NCI-H446 treated with DMSO at 0.1 percent for 48 hours (cell line): ENCODE measurements at places on chromosomes 2 and 18.

DNA sequence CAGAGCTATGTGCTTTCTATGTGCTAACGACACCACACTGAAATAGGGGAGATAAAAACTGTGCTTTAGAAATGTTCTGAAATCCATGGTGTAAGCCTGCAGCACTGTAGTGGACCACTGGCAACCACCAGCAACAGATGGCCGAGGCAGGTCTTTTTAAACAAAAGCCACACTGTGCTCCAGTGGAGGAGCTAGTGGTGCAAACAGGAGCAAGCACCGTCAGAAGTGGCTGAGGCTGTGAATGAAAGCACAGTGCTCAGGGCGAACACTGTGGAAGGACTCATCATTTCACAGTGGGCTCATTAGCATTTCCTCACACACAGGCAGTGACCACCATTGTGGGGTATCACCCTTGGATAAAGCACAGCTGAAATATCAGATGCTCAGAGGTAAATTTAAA lies 22.9 kb upstream of the MTX2 start:
- no peak for DNase-seq

DNA sequence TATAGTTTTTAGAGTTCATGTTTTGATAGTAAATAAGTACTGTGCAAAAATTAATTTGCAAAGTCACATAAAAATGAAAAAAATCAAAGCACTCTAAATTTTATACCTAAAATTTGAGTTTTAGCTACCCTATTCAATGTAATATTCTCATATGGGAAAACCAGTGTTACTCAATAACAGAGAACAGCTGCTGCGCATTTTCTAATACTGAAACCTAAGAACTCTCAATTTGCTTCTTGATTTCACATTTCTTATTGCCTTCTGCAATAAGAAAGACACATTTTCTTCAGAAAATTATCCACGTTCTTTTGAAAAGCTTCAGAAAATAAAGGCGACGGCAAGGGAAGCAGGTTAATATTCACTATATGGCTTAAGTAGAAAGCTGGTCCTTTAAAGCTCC lies 199.1 kb upstream of the CCDC150 start:
- no peak for DNase-seq

GRCh38 chr2:220915092-220915623 lies 656.9 kb downstream of the EPHA4 start:
- no peak for DNase-seq

DNA sequence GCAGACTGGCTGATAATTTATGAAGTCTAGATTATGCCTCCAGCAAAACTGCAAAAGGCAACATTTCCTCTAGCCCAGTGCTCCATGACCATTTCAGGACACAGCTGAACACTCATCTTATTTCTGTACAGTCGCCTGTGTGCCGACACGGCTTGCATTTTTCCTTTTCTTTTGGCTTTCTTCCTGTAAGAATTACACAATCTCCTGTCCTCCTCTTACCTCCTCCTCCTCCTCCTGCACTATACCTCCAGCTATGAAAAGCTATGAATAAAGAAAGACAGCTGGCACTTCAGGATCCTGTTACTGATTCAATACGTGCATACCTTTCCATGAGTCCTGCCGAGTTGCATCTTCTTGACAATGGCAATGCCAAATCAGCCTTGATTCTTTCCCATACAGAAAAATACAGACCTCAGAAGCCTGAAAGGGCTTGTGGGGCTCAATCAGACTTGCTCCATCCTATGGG lies 32.2 kb upstream of the TRIB2 start:
- no peak for DNase-seq

DNA sequence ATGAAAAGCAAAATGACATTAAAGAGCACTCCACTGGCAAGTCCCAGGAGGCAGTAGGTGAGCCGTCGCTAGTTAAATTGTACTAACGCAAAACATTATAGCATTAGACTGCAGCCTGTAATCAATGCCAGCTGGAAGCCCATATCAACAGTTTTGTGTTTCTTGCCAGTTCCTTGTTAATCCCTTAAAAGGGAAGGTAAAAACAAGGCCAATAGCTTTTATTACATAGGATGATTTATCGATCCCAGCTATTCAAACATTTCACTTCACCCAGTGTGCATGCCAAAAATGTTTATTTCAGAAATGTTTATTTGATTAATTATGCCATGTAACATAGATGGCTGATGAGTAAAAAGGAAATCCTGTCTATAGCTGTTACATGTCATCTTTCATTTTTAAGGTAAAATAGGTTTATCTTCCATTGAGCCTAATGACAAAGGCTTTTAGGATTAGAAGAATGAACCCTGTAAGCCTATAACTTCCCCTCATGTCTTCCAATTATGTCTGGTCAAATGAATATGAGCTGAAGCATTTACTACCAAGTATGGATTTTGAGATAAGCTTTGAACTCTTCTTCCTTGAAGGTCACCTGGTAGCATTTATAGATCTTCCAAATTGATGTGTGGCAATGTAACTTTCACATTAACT lies 591.2 kb downstream of the RNF144A start:
- peak; percentile 70 for DNase-seq

GRCh38 chr2:128978212-128978611 lies 659.5 kb upstream of the HS6ST1 start:
- DNase-seq = no peak

- no peak for DNase-seq
Observed at GRCh38 chr2:113407446-113408099, 29.9 kb upstream of the ZNG1B start.

GRCh38 chr2:212915121-212915782 lies 236.2 kb downstream of the IKZF2 start:
- no peak for DNase-seq

DNA sequence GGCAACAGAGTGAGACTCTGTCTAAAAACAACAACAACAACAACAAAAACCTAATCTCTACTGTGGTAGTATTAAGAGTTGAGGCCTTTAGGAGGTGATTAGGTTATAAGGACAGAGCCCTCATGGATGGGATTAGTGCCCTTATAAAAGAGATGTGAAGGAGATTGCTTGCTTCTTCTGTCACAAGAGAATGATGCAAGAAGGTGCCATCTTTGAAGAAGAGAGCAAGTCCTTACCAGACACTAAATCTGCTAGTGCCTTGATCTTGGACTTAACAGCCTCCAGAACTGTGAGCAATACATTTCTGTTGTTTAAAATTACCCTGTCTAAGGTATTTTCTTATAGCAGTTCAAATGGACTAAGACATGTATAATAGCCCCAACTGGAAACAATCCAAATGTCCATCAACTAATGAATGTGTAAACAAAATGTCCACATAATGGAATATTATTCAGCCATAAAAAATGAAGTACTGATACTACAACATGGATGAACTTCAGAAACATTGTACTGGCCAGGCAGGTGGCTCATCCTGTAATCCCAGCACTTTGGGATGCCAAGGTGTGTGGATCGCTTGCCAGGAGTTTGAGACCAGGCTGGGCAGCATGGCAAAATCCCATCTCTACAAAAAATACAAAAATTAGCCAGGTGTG lies 1.6 kb upstream of the ARHGEF33 start:
- no peak for DNase-seq

GRCh38 chr18:59001721-59002120 lies 137.0 kb downstream of the ZNF532 start:
- no peak for DNase-seq

DNA sequence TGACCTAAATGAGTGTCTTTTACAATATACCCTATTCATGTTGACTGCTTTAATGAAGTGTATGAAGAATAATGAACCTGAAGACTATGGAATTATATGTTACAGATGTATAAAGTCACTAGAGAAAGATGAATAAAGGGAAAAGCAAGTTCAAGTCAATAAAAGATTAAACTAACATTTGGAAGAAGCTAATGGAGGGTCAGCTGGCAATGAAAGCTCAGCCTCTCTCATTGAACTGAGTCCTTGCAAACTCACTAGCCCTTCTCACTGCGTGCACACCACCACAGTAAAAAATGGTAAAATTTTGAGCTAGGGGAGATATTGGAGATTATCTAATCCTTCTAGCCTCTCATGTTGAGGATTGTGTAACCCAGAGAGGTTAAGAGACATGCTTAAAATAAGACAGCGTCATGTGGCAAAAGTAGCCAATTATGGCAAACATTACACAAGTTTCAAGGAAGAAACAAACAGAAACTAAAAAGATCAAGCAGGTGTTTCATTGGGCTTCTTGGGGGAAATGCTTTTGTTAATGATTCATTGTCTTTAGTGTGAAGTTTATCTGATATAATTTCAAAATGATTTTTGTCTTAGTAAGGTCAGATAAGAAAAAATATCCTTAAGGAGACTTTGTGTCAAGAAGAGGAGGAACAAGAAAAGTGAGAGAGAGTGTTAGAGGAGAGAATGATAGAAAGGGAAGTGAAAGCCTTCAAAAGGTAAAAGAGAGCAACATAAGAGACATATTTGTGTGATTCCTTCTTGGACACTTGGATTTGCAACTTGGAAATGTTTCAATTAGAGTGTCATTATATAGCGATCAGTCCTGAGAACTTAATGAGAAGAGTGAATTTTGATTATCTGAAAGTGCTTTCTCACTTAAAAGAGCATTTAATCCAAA lies 893.7 kb upstream of the FAM98A start:
- no peak for DNase-seq

DNA sequence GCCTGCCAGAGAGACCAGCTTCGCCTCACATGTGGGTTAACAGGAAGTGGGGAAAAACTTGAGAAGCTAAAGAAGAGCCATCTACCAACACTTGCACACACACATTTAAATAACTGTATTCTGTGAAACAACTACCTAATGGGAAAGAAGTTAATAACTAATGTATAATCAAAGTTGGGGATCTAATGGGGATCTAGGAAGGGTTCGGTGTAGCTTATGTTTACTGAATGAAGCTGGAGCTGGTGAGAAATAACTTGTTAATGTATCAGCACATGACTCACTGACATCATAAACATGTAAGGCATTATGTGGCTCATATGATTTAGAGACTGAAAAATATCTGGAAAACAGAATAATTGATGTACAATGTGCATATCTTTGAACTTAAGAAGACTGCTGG lies 421.3 kb upstream of the NXPH2 start:
- no peak for DNase-seq

- DNase-seq = no peak
Observed at GRCh38 chr18:63440219-63440618, 17.9 kb upstream of the VPS4B start.

- no peak for DNase-seq
Observed at GRCh38 chr2:172109988-172110811, 7.5 kb upstream of the DLX2 start.

GRCh38 chr2:128215897-128216642 lies 102.6 kb downstream of the HS6ST1 start:
- no peak for DNase-seq

GRCh38 chr18:45071956-45072355 lies 391.3 kb downstream of the SETBP1 start:
- DNase-seq = no peak

GRCh38 chr2:43011158-43011491 lies 215.3 kb downstream of the ZFP36L2 start:
- DNase-seq = no peak

- DNase-seq = no peak
Observed at GRCh38 chr18:49959176-49959575, 145.8 kb upstream of the ACAA2 start.

DNA sequence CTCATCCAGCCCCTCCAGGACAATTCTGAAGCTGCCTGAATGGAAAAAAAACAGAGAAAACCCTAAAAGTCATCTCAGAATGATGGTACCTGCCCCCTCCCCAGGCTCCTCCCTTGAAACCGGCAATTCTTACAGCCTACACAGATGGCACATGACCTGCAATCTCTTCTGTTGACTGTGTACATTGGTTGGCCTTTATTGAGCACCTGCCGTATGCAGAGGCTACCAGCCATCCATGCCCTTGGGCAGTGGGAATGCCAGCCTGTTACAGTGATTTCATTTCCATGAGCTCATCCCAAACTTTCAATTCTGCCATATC lies 57.1 kb downstream of the EMX1 start:
- DNase-seq = no peak

GRCh38 chr2:223815884-223816570 lies 21.4 kb downstream of the AP1S3 start:
- DNase-seq = no peak

- DNase-seq = no peak
Observed at GRCh38 chr18:74375999-74376398, 60.4 kb downstream of the C18orf63 start.

DNA sequence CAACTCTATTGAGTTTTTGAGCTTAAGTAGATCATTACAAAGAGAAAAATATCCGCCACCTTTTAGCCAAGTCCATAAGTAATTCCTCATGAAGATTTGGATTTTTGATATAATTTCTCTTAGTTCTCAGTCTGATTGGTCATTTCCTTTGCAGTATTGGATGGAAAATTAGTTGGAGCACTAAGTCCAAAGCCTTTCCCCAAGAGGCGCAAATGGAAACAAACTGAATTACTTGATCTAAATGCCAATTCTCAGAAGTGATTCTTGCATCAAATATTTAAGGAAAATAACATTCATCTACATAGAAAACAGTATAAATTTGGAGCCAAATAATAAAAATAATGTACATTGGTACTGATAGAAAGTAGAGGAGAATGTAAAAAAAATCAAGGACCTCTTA lies 115.6 kb downstream of the CACNB4 start:
- DNase-seq = no peak

- DNase-seq = peak; percentile 4
Observed at GRCh38 chr2:56376699-56377665, 193.2 kb downstream of the CCDC85A start.

- DNase-seq = no peak
Observed at GRCh38 chr2:3966470-3966869, 263.1 kb downstream of the DCDC2C start.
